ENCODE measurements at places on chromosomes 7 and 10.

GRCh38 chr7:28083164-28083997 lies 97.2 kb downstream of the JAZF1 start:
- DNase-seq, result no peak

- no peak for DNase-seq
These were observed 19.8 kb downstream of the MMRN2 start for GRCh38 chr10:86937502-86938154.

- no peak for DNase-seq
These were observed 205.3 kb upstream of the HDAC9 start for GRCh38 chr7:18290223-18290622.

GRCh38 chr10:96764425-96765060 lies 44.2 kb upstream of the PIK3AP1 start:
- no peak for DNase-seq

DNA sequence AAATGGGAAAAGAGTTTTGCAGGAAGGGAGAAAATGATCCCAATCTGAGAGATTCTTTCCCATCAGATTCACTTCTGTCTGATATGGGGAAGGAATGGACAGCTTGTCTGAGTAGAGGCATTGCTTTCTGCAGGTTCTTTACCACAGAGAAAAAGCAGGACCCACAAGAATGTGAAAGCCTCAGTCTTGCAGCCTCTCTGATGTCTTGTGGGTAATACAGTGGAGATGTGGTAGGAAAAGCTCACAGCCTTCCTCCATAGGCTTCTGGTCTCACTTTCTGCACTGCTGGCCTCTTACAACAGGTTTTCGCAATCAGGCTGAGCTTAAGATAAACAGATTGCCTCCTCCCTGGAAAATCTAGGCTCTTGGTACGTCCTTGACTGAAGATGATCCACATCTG lies 551 bp downstream of the IFIT1 start:
- no peak for DNase-seq

DNA sequence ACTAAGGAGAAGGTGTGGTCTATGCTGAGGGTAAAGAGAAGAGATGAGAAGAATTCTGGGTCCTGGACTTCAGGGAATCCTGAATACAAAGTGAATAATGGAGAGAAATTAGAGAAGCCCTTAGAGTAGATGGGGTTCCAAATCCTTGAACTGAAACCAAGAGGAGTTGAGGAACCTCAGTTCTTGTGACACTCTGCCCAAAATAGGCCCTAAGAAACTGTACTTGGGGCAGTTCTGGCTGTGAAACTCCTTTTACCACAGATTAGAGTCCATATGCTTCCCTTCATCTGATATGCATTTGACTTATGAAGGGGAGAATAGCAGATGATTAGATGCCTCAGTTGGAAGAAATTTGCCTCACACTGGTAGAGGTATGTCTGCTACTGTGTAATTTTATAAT lies 19.0 kb downstream of the TES start:
- no peak for DNase-seq

DNA sequence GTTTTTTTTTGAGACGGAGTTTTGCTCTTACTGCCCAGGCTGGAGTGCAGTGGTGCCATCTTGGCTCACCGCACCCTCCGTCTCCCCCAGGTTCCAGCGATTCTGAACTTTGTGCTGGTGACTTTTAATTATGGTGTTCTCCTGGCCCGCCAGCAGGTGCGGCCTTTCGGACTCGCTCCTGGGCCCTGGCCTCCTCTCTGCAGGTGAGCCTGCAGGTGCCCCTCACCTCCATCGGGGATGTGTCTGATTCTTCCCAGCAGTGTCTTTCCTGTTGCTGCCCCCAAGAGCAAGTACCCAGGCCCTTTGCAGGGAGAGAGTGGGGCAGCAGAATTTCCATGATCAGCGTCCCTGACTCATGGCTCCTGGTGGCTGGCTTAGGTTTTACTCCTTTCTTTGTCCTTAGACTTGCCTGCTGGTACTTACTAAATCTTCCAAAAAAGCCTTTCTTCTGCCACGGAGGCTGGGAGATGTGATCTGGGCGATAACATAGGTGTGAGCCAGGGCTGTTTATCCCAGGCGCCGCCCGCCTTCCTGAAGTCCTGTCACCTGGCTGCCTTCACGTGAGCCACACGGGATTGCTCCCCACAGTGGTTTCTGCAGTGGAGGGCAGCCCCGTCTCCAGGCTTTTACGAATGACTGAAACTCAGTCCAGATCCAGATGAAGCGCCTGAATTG lies 10.7 kb downstream of the WIPI2 start:
- no peak for DNase-seq

- no peak for DNase-seq
These were observed 39.3 kb downstream of the CPVL start for GRCh38 chr7:29107056-29107455.

- no peak for DNase-seq
These were observed 8.8 kb downstream of the DLX5 start for GRCh38 chr7:97015756-97016380.

DNA sequence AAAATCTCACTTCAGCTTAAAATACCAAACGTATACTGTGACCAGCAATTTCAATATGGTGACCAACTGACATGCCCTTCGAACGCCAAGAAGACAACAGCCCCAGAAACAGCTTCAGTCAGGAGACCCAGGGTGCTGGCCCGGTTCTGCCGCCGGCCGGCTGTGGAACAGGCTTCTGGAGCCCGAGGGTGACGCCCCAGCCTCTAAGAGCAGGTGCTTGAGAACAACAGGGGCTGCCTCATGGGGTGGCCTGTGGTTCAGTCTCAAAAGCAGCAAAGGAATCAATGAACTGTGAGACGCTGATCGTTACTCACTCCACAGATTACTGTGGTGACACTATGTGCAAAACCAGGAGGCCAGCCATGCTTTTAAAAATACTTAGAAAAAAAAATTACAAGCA lies 17.3 kb downstream of the GPER1 start:
- no peak for DNase-seq

GRCh38 chr7:51633596-51633995 lies 317.0 kb upstream of the COBL start:
- no peak for DNase-seq

DNA sequence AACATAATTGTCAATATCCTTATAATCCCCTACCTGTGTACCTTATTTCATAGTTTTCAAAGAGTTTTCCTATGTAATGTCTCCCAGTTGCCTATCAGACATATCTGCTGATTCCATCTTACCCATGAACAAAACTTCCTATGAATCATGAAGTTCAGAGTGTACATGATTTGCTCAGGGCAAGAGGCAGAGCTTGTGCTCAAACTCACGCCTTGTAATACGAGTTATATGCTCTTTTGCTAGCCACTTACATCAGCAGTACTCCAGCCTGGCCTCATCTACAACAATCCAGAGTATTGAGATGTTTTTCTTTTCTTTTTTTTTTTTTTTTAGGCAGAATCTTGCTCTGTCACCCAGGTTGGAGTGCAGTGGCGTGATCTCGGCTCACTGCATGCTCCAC lies 11.8 kb downstream of the PKD2L1 start:
- no peak for DNase-seq

- DNase-seq, result no peak
These were observed 223.8 kb downstream of the ZMYND11 start for GRCh38 chr10:359093-359492.

DNA sequence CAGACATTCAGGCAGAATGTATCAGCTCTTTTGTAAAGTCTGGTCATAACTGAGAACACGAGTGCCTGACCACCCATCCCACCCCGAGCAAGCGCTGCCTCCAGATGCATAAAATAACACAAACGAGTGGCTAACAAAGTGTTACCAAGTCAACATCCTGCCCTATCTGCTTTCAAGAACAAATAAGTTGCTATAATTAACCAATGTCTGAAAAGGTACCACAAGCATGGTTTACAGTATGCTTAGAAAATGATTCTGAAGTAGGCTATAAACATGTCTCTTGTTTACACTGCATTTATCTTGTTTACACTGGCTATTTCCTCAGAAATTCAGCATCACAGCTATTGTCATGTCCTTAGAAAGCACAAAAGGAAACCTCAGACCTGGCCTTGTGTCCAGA lies 49.5 kb downstream of the PIK3AP1 start:
- no peak for DNase-seq

DNA sequence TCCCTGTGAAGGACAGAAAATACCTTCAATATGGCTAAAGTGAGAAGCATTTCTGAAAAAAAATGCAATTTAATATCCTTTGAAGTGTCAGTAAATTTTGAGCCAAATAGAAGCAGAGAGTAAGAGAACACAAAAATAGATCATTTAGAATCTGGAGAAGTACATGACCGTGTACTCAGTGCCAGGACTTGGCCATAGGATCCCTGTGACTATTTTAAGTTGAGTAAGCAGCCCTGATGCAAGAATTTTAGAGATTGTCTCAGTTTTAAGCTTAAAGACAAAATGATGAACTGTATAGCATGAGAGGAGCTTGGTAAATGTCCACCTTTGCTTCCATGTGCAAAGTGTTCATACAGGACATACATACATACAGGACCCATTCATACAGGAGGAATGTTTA lies 2.5 kb downstream of the PTER start:
- DNase-seq, result no peak

- no peak for DNase-seq
These were observed 393 bp upstream of the ARHGAP19 start for GRCh38 chr10:97292862-97293198.

- DNase-seq, result no peak
These were observed 16.5 kb downstream of the ECHDC3 start for GRCh38 chr10:11758527-11759236.

DNA sequence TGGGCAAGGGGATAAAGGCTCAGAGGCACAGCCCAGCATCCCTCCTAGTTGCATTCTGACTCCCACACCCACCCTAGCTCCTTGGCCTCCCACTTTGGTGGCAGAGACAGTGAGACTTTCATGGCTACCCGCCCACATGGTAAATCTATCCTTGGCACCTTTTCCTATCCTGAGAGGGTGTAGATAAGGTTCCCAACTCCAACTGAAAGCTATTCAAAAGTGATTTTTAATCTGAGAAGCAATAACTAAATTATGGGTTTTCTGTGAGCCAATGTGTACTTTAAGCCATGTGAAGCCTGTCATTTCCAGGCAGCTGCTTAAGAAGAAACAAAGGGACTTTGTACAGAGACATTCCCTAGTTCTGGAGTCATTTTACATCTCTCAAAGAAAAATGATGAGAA lies 9.1 kb downstream of the LAMB1 start:
- DNase-seq, result no peak

DNA sequence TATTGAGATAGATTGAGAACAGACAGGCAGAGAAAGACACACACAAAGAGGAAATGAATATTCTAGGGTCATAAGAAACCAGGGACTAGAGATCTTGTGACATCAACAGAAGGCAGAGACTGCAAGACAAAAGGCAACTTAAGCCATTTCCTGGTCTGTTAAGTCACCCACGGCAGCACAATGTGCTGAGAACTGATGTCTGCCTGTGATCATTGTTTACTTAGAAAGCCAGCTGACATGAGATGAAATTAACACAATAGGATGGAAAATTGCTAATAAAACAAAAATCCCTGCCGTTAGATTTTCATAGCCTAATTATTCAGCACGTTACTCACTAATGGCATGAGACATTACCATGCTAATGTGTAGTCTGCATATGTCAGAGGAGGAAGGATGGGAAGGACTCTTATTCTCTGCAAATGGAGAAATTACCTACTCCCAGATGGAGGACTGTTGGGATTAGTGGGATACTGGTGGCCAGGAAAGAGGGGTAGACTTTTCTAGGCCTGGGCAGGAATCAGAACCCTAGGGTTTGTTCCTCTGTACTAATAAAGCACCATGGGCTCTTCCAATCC lies 191.3 kb upstream of the PODXL start:
- no peak for DNase-seq

GRCh38 chr10:88672041-88672440 lies 7.8 kb downstream of the LIPF start:
- DNase-seq, result no peak

GRCh38 chr10:6399231-6399741 lies 180.8 kb downstream of the PRKCQ start:
- no peak for DNase-seq

DNA sequence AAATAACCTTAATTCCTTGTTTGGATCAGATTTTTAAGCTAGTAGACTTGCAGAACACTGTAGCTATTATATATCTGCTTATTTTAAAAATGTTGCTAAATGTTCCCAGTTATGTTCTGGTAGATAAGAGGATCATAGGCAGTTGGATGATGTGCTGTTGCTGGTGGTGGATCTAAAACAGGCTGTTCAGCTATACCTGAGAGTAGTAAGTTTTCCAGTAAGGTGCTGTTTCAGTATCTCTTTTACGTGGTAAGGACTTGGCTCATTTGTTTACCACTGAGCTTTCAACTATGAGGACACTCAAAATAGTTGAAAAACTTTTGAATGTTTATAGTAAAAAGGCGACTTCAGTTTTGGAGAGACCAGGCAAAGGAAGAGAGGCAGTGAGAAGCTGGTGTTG lies 180.9 kb downstream of the CDK14 start:
- DNase-seq, result no peak

- no peak for DNase-seq
These were observed 30.6 kb downstream of the VIPR2 start for GRCh38 chr7:159114096-159114495.

- DNase-seq, result no peak
These were observed 320.8 kb upstream of the NRP1 start for GRCh38 chr10:33655165-33655815.

GRCh38 chr10:74582566-74582965 lies 243.8 kb upstream of the KAT6B start:
- DNase-seq, result no peak

GRCh38 chr7:38461887-38462286 lies 169.3 kb downstream of the AMPH start:
- no peak for DNase-seq

- no peak for DNase-seq
These were observed 645.9 kb downstream of the XPNPEP1 start for GRCh38 chr10:109277456-109277855.

Data from activated gamma-delta T cell treated with Interleukin-2 at 50 U/mL for 16 hours (primary cell).